ENCODE measurements at places on chromosomes 3 and 15.

DNA sequence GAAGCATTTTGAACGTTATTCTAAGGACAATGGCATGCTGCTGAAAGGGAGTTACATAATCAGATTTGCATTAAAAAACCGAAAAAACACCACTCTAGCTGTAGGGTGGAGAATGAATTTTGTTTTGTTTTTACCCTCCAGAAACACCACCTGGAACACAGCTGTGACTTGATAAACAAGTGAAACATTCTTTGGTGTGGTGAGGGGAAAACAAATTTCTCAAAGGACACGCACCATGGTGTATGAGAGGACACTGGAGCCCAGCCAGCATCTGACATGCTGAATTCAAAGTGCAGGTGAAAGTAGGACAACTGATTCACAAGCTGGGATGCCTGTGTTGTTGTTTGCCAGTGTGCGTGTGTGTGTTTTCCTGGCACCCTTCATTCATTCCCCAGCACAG lies 554.5 kb upstream of the TBL1XR1 start:
- no peak for DNase-seq

DNA sequence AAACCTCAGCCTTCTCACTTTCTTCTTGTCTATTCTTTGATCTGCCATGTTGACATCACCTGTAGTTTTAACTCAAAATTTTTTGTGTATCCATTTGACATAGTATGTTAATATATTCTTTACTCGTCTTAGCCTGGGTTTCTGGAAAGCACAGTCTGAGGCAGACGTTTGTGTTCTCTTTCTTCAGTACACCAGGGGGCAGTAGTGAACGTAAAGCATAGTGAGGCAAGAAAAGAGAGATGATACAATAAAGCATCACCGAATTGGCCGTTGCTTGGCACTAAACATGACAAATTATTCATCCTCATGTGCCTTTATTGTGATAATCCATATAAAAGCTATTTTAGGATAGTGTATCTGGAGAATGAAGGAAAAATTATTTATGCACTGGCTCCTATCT lies 141.0 kb upstream of the MYRIP start:
- DNase-seq: no peak

- no peak for DNase-seq
Measured at GRCh38 chr15:34837246-34838016, 42.1 kb upstream of the ACTC1 start.

- DNase-seq: no peak
Measured at GRCh38 chr3:154701055-154701454, 271.1 kb upstream of the GPR149 start.

GRCh38 chr15:29699791-29700190 lies 122.5 kb downstream of the TJP1 start:
- no peak for DNase-seq

GRCh38 chr15:79844221-79844620 lies 52.6 kb downstream of the MTHFS start:
- DNase-seq: no peak

GRCh38 chr15:65263313-65263712 lies 23.4 kb downstream of the PARP16 start:
- DNase-seq: no peak

Measured in CD4-positive, alpha-beta T cell treated with Interleukin-4 for 1 hour (primary cell).